ENCODE measurements at places on chromosomes 4 and X. TPM values are rescaled to one million over a fixed set of nuclear protein-coding genes. Genes with fewer than 3 reads are reported as not detected.
A peak's percentile ranks its signal among the peaks of the same experiment; 100 is the strongest.

DNA sequence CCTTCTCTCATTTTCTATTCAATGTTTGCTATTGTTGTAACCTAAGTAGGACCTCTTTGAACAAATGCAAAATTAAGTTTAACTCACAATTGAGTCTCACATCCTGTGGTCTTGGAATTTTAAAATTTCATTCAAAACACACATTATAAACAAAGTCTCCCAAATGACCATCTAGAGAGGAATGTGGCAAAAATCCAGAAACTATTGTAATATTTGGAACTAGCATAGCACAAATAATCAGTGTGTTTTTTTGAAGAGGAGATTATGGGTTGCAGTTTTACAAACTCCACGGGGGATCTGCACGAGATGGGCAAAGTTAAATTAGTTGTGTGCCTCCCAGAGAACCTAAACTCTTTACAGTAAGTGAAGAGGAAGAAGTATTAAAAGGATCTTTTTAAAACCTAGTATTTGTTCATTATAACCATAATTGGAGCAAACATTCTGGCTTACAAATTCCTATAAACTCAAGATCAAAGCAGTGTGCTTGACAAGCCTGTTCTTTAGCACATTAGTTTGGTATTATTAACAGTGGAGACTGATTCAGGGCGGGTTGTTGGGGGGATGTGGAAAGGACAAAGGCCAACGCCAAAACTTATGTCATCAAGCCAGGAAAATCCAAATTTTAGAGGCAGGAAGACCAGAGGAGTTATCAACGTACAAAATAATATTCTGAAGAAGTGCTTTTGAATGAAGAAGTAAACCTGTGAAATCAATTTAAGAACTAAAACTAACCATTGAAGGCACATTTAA is 22.4 kb upstream of the RBPJ start:
- peak; percentile 83 for DNase-seq

DNA sequence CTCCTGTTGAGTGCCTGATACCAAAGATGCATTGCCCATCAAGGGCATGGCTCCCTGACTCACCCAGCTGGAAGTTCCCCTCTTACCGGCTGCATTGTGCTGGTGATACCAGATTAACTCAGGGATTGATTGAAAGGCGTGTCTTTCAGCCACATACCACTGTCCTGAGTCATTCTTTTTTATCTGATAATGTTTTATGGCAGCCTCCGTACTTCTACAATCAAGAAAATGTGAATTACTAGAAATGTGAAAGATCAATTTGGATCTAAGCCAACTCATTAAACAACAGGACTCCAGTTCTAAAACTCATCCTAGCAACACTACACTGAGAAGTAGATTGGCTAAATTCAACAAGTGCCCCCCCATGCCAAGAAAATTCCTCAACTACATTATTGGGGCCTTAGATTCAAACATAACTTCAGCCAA is 40.0 kb downstream of the TXK start:
- peak; percentile 7 for DNase-seq

DNA sequence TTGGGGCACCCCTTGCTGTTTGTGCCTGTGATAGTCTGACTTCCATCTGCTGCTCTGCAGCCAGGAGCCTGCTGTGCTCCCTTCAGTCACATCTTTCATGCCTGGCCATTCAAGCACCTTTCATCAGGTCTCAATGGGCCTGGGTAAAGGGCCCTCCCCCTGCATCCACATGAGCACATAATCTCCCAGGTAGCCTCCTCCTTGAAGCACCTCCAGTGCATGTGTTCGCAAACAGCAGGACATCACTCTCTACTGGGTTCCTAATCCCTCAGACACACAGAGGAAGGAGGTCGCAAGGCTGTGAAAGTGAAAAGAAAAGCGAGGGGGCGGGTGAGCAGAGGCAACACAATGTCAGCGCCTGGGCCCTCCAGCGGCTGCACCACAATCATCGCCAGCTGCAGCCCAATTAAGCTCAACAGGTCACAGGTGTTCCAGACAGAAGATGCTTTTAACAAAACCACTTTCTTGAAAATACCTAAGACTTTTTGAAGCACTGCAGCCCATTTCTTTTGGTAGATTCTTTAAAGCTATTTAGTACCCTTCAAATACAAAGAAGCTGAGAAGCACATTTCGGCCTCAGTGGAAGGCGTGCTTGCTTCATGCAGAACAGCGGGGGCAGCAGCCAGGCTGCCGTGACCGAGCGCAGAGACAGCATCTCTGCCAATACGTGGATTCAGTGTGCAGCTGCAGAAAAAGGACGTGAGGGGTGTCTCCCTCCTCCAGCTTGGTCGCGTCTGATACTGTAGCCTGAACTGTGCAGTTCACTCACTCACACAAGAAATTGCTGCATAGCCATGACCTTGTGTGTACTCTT is 92.2 kb upstream of the SPRY1 start:
- no peak for DNase-seq

DNA sequence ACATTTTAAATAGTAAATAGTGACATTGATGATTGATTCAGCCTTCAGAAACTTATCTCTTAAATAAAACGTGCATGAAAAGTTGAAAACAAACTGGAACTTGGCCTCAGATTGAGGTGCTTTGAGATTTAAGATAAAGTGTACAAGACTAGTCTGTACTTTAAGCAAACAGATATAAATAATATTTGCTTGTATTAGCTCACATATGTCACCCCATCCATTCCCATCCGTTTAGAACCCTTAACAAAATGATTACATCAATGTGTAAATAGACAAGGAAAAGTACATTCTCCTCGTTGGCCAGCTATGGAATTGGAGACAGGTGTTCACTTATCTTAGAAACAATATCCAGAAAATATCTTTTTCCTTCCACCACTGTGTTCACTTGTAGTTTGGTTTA is 130.8 kb downstream of the BANK1 start:
- no peak for DNase-seq

- no peak for DNase-seq
Measured at GRCh38 chrX:64169988-64170387, 35.5 kb downstream of the AMER1 start.

GRCh38 chrX:109535578-109535977 is 1.1 kb upstream of the NXT2 start:
- DNase-seq = no peak

DNA sequence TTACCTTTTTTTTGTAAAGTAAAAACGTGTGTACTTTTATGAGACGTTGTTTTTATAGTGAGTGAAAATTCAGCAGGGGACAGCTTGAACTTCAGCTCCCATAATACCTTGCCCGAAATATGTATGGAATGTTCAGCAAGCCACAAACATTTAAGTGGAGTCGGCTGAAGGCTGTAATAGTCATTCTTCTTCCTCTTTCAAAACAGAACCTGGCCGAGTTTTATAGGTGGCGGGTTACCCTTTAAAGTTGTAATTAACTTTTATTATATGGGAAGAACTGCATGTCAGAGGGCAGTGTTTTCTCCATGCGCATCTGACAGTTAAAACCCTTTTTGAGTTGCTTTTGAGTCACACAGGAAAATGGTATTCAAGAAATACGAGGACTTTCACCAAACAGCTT is 50.7 kb downstream of the CLDN34 start:
- DNase-seq = peak; percentile 65

GRCh38 chr4:39312816-39313215 is 53.3 kb downstream of the RFC1 start:
- DNase-seq = no peak

DNA sequence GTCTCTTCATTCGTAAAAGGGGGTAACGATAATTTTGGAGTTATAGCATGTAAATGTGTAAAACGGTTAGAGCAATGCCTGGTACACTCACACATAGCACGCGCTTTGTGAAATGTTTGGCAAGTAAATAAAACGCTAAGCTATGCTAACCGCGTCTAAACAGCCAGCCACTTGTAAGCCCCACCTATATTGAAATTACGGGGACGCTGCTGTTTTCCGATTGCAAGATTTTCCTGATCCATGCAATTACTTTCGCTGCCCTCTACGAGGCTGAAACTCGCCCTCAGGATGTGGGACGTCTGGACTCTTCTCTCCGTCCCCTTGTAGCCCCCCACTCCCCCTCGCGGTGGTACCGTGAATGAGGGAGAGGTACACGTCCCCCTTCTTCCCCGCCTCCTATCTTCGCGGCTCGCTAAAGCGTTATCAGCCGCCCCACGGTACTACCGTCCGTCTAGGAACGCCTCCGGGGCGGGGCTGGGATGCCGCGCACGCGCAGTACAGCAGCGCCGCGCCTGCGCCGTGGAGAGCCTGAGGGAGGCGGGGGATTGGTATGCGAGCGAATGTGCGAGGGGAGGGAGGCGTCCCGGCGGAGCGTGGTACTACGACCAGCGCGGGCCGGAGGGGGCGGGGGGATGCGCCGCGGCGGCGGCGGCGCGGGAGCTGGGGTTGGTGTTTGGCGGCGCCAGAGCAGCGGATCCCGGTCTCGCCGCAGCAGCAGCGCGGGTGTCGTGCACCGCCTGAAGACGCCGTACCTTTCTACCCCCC is at the start of gene STIM2:
TSS of gene STIM2 (plus strand) at position 685 of the 765 bp plus-strand sequence.
- DNase-seq = peak; percentile 96

GRCh38 chr4:145034727-145035211 is 63.2 kb downstream of the ANAPC10 start:
- DNase-seq = peak; percentile 85

- DNase-seq = no peak
Measured at GRCh38 chr4:70737006-70737405, 15.2 kb downstream of the RUFY3 start.

GRCh38 chr4:184662236-184662635 is 12.7 kb downstream of the PRIMPOL start:
- DNase-seq = no peak

- DNase-seq = peak; percentile 49
Measured at GRCh38 chrX:56564164-56564885, 898 bp downstream of the UBQLN2 start.

GRCh38 chr4:1981251-1982058 is 27.3 kb downstream of the NELFA start:
- DNase-seq = peak; percentile 11

DNA sequence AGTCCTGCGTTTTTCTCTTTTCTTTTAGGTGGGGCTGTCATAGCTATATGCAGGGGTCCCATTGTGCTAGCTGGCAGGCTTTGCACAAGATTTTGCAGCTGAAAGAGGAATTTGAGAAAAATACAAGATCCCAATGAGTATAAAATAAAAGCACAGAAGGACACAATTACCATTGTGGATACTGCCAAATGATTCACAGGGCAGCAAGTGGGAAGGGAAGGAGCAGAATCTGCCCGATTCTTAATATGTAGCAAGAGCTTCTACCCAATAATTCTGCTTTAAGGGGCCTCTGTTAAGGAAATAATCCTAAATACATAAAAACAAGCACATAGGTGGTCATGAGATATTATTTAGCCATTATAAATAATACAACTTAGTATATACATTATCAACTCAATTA is 25.9 kb upstream of the ING2 start:
- DNase-seq = no peak

NPY1R gene
- under 0.01 TPM for total RNA-seq

FATE1 gene
- total RNA-seq = not detected

MSANTD1 gene
- total RNA-seq = 0.28 TPM

APOOL gene
- 11.1 TPM for total RNA-seq

DCHS2 gene
- total RNA-seq = not detected

ZNF630 gene
- 0.54 TPM for total RNA-seq

DCAF12L2 gene
- not detected for total RNA-seq

PPEF2 gene
- total RNA-seq = not detected

CLGN gene
- total RNA-seq = 0.36 TPM

PHEX gene
- total RNA-seq = 0.18 TPM
